Fibroblast of skin of right biceps (primary cell): ENCODE measurements at places on chromosomes 12 and 14.

DNA sequence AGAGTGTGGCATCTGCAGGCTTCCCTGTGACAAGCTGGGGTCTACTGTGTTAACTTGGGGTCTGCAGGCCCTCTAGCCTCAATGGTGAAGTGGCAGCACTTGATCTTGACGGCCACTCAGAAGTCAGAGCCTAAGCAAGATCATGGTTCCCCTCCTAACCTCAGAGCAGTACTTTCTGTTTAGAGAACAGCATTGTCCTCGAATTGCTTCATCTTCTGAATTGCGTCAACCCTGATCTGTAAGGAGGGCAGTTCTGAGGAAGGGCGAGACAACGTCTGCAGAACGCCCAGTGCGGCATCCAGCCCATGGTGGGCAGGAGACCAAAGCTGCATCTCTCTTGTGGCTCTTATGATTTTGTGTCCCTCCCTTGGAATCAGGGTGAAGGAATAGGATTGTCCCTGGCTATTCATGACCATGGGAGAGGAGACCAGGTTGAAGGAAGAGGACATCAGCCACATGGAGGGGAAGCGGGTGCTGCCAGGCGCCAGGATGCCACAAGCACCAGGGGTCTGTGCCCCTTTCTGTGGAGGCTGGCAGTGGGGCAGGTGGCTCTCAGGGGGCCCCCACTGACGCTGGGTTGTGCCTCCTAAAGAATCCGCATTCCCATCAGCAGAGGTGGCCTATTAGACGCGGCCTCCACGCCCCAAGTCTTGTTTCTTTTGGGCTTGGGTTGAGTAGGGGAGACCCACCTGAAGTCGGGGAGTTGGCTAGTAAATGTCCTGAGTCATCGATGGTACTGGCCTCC, 2.2 kb downstream of the SERPINA9 start:
- no peak for DNase-seq

GRCh38 chr12:118368821-118369220, 3.9 kb downstream of the TAOK3 start:
- no peak for DNase-seq

GRCh38 chr12:115451780-115452736, 768.1 kb upstream of the TBX3 start:
- DNase-seq = peak; percentile 46

GRCh38 chr12:1552911-1553491, 41.4 kb downstream of the FBXL14 start:
- peak; percentile 69 for DNase-seq

- DNase-seq = peak; percentile 11
Observed at GRCh38 chr14:74737753-74738325, 24.9 kb downstream of the FCF1 start.

- DNase-seq = peak; percentile 80
Observed at GRCh38 chr12:75177997-75178396, 31.6 kb downstream of the KCNC2 start.

- DNase-seq = no peak
Observed at GRCh38 chr14:52312931-52313355, 1.2 kb upstream of the PTGER2 start.

GRCh38 chr14:57461777-57462320, 31.8 kb downstream of the CCDC198 start:
- DNase-seq = no peak

GRCh38 chr12:15206831-15207389, 14.3 kb downstream of the RERG start:
- DNase-seq = no peak
